ENCODE measurements at places on chromosomes 3 and 15. TPM values are rescaled to one million over a fixed set of nuclear protein-coding genes. Genes with fewer than 3 reads are reported as not detected.

- H3K27ac ChIP-seq = peak overlapping the region; percentile 52
- peaks cover 37% of the 10 kb centered on the region for H3K36me3 ChIP-seq
- H3K4me3 ChIP-seq = peak overlapping the region; percentile 76
- H3K27me3 ChIP-seq = peaks cover 44% of the 10 kb centered on the region
- H3K4me1 ChIP-seq = peaks cover 49% of the 10 kb centered on the region
- no peak for DNase-seq
Observed at GRCh38 chr15:93040288-93041158, 48.5 kb downstream of the RGMA start.

ANKRD63 gene
- total RNA-seq = not detected

GRCh38 chr3:117246771-117247555 lies 537.4 kb downstream of the TUSC7 start:
- no peaks in the 10 kb centered on the region for H3K27me3 ChIP-seq
- H3K4me1 ChIP-seq = peaks cover 8% of the 10 kb centered on the region
- H3K27ac ChIP-seq = no peak overlapping the region
- H3K4me3 ChIP-seq = no peak overlapping the region

- H3K4me3 ChIP-seq = peak overlapping the region; percentile 97
- H3K27me3 ChIP-seq = no peaks in the 10 kb centered on the region
- H3K4me1 ChIP-seq = peaks cover 30% of the 10 kb centered on the region
- H3K27ac ChIP-seq = peak overlapping the region; percentile 81
- no peak for DNase-seq
Observed at GRCh38 chr3:15064299-15064834, 748 bp downstream of the MRPS25 start.

DNA sequence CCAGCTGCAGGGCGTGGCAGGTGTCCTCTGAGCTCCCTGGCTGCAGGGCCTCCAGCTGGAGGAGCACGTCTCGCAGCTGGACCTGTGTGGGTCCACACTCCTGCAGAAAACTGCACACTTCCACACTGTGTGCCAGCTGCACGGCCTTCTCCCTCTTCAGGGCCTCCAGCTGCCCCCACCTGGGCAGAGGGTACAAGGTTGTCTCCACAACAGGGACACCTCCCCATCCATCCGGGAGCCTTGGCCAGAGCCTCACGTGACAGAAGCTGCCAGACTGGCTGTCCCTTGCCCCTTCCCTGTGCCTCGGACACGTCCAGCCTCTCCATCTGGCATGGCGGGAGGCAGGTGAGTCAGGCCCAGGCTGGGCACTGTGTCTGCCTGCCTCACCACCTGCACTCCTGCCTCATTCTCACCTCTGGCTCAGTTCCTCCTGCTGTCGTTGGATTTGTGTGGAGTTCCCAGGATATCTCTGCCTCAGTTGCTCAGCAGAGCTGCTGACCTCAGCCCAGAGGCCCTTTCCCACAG lies 14.5 kb downstream of the SPTBN5 start:
- peaks cover 29% of the 10 kb centered on the region for H3K27me3 ChIP-seq
- no peak overlapping the region for H3K4me3 ChIP-seq
- no peaks in the 10 kb centered on the region for H3K36me3 ChIP-seq
- H3K4me1 ChIP-seq = peaks cover 5% of the 10 kb centered on the region
- H3K27ac ChIP-seq = no peak overlapping the region

DNA sequence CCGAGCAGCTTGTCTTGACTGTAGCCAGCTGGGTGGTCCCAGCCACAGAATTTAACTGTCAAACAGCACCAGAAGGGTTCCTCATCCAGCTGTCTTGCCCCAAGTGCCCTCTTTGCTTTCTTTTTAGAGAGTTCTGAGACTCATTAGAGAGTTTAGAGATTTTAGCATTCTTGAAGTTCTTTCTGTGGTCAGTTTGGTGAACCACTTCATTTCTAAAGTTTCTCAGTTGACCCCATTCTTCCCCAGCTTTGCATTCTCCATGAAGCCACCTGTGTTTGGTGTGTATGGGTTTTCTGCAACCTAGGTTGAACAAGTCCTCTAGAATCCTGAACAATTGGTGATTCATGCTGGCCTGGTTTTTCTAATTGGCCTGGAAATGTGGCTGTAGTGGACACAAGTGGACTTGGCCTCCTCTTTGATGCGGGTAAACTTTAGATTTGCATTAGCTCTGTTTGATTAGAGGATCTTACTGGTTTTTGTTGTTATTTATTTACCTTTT lies 33.7 kb downstream of the FLNB start:
- no peaks in the 10 kb centered on the region for H3K36me3 ChIP-seq
- peaks cover 21% of the 10 kb centered on the region for H3K4me1 ChIP-seq
- no peak for DNase-seq
- H3K4me3 ChIP-seq = no peak overlapping the region

TM6SF1 gene
- total RNA-seq = 0.16 TPM

GPR149 gene
- total RNA-seq = not detected

GRCh38 chr3:94167796-94168195 lies 104.9 kb downstream of the NSUN3 start:
- DNase-seq = no peak
- no peak overlapping the region for H3K27ac ChIP-seq
- H3K36me3 ChIP-seq = no peaks in the 10 kb centered on the region
- H3K27me3 ChIP-seq = no peaks in the 10 kb centered on the region
- H3K4me1 ChIP-seq = no peaks in the 10 kb centered on the region

ABCF3 gene
- 63.9 TPM for total RNA-seq

MAGI1 gene
- 47.7 TPM for total RNA-seq

DNA sequence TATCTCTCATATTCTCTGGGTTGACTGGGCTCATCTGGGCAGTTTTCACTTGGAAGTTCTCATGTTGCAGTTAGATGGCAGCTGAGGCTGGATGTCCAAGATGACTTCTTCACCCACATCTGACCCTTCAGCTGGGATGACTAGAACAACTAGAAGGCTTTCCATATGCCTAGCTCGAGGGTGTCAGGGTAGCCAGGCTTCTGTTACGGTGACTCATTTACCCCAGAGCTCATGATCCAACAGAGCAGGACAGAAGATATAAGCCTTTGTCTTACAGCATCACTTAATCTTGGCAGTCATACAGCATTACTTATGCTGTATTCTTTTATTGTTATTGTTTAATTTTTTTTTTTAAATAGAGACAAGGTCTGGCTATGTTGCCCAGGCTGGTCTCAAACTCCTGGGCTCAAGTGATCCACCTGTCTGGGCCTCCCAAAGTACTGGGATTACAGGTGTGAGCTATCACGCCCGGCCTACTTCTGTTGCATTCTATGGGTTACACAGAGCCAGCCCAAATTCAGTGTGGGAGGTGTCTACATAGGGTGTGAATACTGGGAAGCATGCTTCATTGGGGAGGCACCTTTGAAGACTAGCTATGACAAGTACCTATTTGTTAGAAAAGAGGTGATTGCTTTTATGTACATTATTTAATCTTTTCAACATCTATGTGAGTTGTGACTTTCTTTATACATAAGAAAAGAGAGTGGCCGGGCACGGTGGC lies 10.7 kb downstream of the HMCES start:
- DNase-seq = no peak
- H3K4me1 ChIP-seq = no peaks in the 10 kb centered on the region
- peak overlapping the region; percentile 90 for H3K27ac ChIP-seq
- H3K27me3 ChIP-seq = no peaks in the 10 kb centered on the region

GRCh38 chr15:36827824-36828223 lies 248.4 kb downstream of the CDIN1 start:
- DNase-seq = no peak
- no peak overlapping the region for H3K27ac ChIP-seq
- peaks cover 24% of the 10 kb centered on the region for H3K36me3 ChIP-seq

GRCh38 chr15:49901996-49902684 lies 216.9 kb downstream of the ATP8B4 start:
- no peaks in the 10 kb centered on the region for H3K27me3 ChIP-seq
- H3K36me3 ChIP-seq = no peaks in the 10 kb centered on the region
- H3K27ac ChIP-seq = no peak overlapping the region
- DNase-seq = no peak
- no peak overlapping the region for H3K4me3 ChIP-seq
- H3K4me1 ChIP-seq = peaks cover 4% of the 10 kb centered on the region

SKOR1 gene
- 0.49 TPM for total RNA-seq

- peaks cover 57% of the 10 kb centered on the region for H3K4me1 ChIP-seq
- no peak for DNase-seq
- H3K27me3 ChIP-seq = no peaks in the 10 kb centered on the region
- no peaks in the 10 kb centered on the region for H3K36me3 ChIP-seq
- no peak overlapping the region for H3K27ac ChIP-seq
Observed at GRCh38 chr3:51963951-51964451, 3.3 kb downstream of the PCBP4 start.

- H3K4me1 ChIP-seq = peaks cover 15% of the 10 kb centered on the region
- DNase-seq = no peak
- no peak overlapping the region for H3K4me3 ChIP-seq
- no peak overlapping the region for H3K27ac ChIP-seq
Observed at GRCh38 chr3:14806641-14807263, 12.0 kb upstream of the FGD5 start.

DNA sequence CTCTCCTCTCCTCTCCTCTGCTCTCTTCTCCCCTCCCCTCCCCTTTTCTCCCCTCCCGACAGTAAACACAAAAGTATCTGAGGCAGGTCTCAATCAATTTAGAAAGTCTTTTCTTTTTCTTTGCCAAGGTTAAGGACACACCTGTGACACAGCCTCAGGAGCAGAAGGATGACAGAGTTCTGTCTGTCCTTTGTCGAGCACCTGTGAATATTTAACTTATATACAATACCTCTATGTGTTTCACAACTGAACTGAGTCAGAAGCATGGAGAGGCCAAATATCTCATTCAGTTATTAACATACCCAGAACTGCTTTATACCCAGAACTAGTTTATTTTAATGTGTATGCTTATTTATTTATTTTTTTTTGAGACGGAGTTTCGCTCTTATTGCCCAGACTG lies 81.1 kb upstream of the ROBO1 start:
- no peak overlapping the region for H3K4me3 ChIP-seq
- H3K4me1 ChIP-seq = no peaks in the 10 kb centered on the region
- H3K27me3 ChIP-seq = no peaks in the 10 kb centered on the region
- no peak for DNase-seq
- H3K36me3 ChIP-seq = no peaks in the 10 kb centered on the region
